Thoracic aorta (tissue), 2 donors: ENCODE measurements at places on chromosomes 3 and 15. TPM values are rescaled to one million over a fixed set of nuclear protein-coding genes. Genes with fewer than 3 reads are reported as not detected.

Gene ATP13A5
- total RNA-seq, result not detected

DNA sequence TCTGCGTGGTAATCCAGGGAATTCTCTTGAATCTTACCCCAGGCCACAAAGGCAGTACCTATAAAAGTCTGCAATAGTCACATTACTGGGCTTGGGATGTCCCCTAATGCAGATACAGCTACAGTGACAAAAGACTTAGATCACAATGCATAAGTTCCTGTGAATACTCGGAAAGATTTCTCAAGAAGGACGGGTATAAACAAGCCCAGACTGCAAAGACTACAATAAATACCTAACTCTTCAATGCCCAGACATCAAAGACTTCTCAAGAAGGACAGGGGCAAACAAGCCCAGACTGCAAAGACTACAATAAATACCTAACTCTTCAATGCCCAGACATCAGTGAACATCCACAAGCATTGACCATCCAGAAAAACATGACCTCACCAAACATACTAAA, 50.9 kb downstream of the NUDT16 start:
- no peak for DNase-seq

DNA sequence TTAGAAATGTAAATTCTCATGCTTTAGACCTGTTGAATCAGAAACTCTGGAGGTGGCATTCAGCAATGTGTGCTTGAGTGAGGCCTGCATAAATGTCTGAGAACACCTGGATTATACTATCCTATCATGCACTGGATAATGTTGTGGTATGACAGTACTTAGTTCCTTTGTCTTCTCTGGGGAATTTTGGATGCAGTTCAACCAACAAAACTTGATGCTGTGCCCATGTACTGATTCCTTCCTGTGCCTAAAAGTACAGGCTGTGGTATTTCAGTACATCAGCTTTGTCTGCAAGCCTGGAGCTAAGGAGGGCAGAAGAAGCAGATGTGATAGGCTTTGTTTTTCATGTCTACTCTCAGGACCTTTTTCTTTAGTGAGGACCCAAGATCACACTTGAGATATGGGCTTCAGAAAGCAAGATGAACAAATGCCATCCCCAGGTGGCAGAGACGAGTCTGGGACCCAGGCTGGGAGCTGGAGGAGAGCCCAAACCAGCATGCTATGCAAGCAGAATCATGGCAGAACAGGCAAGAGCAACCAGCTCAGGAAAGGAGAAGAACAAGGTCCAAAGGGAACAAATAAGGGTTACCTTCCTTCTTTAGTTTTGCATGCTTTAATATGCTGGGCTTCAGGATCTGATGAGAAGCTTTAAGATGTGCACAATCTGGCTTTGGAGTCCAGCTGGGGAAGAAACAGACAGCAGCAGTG, 124.7 kb downstream of the MYRIP start:
- DNase-seq, result no peak

DNA sequence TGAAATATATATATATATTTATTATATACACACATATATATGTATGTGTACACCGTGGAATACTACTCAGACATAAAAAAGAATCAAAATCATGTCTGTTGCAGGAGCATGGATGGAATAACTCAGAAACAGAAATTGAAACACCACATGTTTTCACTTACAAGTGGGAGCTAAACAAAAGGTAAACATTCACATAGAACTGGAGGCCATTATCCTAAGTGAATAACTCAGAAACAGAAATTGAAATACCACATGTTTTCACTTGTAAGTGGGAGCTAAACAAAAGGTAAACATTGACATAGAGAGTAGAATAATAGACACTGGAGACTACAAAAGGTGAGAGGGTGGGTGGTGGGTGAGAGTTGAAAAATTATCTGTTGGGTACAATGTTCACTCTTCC, 171.5 kb upstream of the GOLIM4 start:
- no peak for DNase-seq

DNA sequence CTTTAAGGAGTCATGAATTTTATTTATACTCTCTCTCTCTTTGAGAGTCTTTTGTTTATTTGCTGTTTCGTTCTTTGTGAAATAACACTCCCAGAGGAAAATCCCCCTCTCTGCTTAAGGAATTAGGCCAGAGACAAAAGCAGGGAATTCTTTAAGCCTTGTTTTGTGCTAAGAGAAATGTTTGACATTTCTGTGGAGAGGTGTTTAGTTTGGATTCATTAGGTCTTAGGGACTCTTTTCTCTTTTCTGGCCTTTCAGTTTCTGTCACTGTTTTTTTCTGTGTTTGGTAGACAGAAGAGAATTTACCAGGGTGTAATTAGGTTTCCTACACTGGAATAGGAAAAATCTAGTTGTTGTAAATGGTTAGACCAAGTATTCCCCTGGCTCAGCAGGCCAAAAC, 241.8 kb upstream of the NR2F2 start:
- DNase-seq, result no peak

DNA sequence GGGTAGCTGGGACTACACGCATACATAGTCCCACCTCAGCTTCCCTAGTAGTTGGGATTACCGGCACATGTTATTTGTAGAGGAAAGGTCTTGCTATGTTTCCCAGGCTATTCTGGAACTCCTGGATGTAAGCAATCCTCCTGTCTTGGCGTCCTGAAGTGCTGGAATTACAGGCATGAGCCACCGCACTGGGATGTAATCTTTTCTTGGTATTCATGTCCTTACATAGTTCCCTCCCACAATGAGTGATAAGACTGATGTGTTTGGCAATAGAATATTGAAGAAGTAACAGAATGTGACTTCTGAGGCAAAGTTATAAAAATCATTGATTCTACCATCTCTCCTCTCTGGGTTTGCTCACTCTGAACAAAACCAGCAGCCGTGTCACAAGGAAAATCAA, 22.7 kb upstream of the ALCAM start:
- no peak for DNase-seq

DNA sequence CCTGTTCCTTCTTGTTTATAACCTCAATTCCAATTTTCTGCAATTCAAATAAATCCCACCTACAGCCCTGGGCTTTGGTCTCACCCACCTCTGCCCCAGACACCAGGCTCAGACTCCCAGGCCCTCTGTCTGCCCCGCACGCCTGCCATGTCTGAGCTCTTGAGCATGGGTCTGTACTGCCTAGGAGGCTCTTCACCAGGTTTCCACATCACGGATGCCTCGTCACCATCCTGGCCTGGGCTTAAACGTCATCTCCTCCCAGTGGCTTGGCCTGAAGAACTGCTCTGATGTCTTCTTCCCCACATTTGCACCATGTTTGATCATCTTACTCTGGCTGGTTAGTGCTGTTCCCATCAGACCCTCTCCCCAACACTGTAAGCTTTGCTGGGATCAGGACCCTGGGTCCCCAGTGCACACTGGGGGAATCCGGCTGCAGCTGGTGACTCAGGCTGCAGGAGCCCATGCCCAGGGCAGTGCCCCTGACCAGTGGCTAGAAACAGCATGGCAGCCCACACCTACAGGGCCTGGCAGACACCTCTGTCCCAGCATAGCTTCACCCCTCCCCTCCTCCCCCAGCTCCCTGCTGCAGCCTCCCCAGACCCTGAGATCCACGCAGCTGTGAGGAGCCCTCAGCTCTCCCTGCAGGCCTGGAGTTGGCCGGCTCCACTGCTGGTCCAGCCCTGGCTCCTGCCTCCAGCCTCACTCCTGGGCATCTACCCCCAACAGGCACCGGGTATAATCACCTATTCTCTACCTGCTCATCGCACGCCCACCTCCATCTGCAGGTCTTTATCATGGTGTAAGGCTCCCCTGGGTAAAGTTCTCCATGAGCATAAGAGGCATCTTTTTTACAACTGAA, 162.8 kb upstream of the NSMCE3 start:
- DNase-seq, result no peak

- no peak for DNase-seq
These were observed 690.2 kb upstream of the DPPA4 start for GRCh38 chr3:110027446-110028080.

DNA sequence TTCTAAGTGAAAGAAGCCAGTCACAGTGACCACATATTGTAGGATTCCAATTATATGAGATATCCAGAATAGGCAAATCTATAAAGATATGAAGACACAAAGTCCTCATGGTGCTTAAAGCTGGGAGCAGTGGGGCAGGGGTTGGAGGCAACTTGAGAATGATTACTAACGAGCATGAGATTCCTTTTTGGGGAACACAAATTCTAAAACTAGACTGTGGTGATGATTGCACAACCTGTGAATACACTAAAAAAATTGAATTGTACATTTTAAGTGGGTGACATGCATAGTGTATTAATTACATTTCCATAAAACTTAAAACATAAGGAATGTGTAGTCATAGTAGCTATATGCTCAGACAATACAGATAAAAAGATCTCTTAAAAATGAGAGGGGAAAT, 103.2 kb downstream of the DPH6 start:
- no peak for DNase-seq

DNA sequence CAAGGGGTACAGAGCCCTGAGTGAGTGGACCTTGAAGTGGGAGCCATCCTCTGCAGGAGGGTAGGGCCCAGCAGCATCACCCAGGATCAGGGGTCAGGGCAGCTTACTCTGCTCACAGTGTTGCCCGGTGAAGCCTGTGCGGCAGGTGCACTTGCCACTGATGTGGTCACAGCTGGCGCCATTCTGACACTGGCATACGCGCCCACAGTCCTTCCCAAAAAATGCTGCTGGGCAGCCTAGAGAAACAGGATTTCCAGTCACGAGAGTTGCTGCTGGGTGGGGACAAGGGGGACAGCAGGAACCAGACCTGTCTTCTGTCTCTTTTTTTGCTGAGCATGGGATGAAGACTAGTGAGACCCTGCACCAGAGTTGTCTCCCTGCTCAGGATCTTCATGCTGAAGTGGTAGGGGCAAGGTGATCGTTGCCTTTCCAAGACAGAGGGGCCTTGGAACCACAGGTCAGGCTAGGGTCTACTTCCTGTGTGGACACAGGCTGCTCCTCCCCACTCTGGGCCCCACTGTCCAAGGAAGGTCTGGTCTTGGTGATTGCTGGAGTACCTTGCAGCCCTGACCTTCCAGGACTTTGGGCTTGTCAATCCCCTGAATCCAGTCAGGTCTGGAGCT, 46.9 kb downstream of the RAB11A start:
- no peak for DNase-seq

- no peak for DNase-seq
These were observed 633.7 kb upstream of the SUCLG2 start for GRCh38 chr3:68288085-68288484.

DNA sequence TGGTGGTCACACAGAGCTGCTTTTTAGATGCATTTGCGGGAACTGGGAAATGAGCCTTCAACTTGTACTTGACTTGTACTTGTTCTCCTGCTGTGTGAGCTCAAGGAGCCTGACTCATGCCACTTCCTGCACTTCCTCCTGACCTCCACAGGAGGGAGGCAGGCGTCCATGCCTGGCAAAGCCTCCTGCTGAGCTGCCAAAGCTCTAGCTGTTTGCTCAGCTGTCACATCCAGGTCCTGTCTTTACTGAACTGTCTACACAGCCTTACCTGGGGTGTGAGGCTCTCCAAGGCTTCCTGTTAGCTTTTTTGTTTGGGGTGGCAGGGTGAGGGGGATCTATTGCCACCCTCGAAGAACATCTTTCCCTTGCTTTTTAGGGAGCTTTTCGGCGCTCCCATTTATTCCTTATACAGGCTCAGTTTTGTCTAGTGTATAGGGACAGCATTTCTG, 6.4 kb downstream of the THPO start:
- no peak for DNase-seq

Gene CCDC66
- total RNA-seq, result 98.1 TPM

DNA sequence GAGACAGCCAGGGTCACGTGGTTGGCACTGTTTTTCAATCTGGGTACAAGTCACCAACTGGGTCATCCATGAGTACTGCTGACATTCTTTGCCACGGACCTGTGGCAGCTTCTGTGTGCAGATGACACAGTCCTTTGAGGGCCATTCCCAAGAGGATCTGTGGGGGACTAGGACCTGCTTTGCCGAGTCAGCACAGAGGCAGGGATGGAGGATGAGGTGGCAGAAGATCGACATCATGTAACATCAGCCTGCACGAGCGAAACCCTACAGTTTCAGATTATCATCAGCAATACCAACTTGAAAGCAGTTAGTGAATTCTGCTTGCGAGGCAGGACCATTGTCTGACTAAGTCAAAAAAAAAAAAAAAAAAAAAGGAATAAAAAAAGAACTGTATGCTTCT, 227.7 kb downstream of the FOXP1 start:
- DNase-seq, result no peak

Gene TLR9
- not detected for total RNA-seq

Gene GABRA5
- not detected for total RNA-seq

- no peak for DNase-seq
These were observed 28.2 kb upstream of the DET1 start for GRCh38 chr15:88574655-88575054.

DNA sequence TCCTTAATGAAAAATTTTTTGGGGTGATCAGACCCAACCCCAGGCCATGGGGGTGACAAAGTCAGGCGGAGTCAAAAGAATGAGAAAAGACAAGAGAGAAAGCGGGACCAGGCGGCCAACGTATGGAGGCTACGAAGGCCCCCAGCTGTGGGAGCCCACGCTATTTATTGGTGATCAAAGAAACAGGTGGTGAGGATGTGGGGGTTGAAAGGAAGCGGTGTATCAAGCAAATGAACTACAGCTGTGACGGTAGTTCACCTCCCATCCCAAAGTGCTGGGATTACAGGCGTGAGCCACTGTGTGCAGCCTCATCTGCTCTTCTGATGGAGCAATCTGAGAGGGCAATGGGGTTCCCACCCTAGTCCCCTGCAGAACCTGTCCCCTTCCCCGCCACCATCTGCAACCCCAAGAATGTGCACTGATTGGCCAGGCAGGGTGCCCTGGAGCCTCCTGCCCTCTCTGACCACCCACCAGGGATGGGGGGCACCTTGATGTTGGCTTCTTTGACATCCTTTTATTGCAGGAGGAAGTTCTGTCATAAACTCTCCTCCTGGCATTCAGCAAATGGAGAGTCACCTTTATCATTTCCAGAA, 1.1 kb upstream of the CHRNA3 start:
- DNase-seq, result no peak

GRCh38 chr3:42688016-42688415, 2.7 kb downstream of the KLHL40 start:
- DNase-seq, result no peak

DNA sequence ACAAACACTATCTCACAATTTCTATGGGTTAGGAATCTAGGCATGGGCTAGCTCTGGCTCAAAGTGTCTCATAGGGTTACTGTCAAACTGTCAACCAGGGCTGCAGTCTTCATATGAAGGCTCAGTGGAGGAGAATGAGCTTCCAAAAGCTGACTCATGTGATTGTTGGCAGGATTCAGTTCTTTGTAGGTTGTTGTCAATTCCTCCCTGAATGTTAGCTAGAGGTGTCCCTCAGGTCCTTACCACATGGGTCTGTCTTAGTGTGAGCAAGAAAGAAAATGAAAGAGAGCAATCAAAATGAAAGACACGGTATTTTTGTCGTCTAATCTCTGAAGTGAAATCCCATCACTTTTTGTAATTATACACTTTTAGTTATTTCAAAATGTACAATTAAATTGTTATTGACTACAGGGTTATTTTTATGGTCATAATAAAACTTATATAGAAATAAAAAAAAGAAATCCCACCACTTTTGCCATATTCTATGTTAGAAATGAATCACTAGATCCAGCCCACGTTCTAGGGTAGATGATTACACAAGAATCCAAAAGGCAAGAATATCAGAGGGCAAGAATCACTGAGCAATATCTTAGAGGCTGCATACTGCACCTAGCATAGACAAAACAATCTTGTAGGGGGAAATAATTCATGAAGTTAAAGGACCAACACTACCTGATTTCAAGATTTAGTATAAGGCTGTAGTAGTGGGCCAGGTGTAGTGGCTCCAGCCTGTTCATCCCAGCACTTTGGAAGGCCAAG, 8.4 kb downstream of the ACSBG1 start:
- no peak for DNase-seq

- DNase-seq, result no peak
These were observed 94.4 kb downstream of the MYLK start for GRCh38 chr3:123789760-123790159.
